Stimulated activated CD8-positive, alpha-beta memory T cell treated with anti-CD3 and anti-CD28 coated beads, Interleukin-7, amount 100 ng/mL, for 24 hours (primary cell): ENCODE measurements at places on chromosomes 1 and 21.

DNA sequence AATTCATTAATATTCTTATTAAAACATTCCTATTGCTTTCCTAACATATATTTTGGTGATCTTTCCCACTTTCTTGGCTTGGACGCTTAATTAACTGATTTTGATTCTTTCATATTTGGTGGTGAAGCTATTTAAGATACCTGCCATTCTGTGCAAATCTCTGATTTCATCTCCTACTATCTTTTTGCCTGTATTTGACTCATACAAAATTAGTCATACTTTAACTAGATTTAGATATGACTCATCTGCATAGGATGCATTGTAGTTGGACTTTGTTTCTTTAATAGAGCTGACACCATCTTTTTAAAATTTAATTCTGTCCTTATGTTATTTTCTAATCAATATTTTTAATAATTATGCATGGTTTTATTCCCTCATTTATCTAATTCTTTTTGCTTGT is 93.8 kb upstream of the PLPPR4 start:
- DNase-seq = no peak

DNA sequence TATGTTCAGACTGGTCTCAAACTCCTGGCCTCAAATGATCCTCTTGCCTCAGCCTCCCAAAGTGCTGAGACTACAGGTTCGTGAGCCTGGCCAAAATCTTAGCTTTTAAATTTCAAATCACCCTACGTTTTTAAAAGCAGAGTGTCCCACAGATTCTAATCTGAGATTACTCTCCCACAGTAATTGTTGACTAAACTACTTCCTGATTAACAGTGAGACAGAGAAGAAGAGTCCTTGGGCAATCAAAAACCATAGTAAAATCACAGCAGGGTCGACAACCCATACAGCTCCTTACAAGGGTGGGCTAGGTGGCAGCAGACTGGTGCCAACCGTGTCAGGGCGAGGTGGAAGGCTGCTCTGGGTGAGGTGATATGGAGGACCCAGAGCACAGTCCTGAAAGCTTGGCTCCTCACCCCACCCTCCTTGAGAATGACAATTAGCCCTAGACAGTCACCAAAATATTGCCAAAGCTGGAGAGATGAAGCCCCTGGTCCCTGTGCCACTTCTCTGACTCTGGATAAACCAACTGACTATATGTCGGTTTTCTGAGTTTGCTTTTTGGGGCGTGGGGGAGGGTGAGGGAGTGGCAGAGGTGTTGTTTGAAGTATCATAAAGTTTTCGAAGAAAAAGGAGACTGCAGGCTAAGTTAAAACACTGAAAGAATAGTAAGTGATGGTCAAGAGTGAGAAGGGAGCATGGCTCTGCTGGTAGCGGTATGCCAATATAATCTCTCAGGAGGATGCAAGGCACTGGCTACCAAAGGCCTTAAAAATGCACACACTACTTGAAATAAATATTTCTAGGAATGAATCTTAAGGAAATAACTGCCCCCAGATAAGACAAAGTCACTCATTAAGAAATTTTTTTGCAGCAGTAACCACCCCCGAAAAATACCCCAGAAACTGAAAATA is 86.8 kb downstream of the SLC45A1 start:
- no peak for DNase-seq

GRCh38 chr1:79811173-79811572 is 804.6 kb upstream of the ADGRL4 start:
- DNase-seq = no peak

DNA sequence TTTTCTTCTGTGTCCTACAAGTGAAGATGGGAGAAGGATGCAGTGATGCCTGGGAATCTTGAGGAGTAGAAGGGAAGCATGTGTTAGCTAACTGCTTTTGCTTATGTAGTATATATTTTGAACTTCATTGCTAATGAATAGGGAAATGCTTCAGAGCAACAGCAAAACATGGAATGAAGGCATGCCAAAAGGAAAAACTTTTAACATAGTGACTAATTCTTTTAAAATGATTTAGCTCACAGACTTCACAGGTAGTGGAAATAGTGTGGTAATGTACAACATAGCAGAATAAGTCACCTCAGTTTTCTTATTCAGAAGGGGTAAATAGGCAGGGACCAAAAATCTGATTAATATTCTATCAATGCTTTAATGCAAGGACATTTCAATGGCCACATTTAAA is 95.5 kb downstream of the LYPLAL1 start:
- DNase-seq = no peak

DNA sequence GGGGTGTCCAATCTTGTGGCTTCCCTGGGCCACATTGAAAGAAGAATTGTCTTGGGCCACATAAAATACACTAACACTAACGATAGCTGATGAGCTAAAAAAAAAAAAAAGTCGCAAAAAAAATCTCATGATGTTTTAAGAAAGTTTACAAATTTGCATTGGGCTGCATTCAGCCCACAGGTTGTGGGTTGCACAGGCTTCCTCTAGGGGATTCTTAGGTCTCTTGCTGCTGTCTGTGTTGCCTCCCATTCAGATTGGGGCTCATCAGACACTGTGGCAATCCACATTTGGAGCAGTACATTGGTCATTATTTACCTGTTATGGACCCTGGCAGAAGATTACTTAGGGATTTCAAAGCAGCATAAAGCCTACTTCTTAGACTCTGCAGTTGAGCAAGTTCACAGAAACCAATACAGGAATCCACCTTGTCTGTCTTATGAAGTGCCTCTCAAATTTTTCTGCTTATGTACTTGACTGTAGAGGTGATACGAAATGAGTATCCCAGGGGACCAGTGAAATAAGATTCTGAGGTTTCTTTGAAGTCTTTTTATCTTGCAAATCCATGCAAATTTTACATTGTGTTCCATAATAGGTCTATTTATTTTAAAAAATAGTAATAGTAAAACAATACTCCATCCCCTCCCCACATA is 205.5 kb downstream of the RPS6KC1 start:
- no peak for DNase-seq

- no peak for DNase-seq
Observed at GRCh38 chr1:190273161-190273560, 204.5 kb downstream of the BRINP3 start.

DNA sequence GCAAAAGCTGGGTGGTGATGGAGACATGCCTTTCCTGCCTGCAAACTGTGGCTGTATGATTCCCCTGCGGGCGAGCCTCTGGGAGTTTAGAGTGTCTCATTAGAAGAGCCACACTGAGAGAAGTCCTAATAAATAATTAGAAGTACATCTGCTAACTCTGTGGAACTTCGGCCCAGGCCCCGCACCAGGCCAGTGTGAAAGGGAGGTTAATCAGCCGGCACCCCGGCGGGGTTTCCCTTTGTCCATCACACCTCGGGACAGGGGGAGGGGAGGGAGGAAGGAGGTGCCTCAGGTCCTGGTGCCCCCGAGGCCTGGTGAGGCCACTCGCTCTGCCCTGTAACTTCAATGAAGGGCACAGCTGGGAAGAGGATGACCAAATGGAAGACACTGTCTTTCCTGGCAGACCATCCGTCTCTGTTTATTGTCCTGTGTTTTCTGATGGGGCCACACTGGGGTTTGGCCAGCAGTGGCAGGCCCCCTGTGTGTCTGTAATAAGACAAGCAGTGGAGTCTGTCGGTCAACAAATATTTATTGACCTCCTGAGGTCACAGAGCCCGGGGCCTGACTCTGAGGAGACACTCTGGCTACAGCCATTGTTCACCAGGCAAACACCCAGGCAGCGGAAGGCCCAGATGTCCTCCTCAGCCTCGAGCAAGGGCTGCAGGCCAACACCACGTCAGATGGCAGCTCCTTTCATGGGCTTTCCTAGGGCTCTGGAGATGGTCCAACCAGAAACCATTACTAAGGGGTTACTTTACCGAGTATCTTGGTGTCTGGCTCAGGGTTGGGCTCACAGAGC is 267.5 kb upstream of the RAB4A start:
- no peak for DNase-seq

DNA sequence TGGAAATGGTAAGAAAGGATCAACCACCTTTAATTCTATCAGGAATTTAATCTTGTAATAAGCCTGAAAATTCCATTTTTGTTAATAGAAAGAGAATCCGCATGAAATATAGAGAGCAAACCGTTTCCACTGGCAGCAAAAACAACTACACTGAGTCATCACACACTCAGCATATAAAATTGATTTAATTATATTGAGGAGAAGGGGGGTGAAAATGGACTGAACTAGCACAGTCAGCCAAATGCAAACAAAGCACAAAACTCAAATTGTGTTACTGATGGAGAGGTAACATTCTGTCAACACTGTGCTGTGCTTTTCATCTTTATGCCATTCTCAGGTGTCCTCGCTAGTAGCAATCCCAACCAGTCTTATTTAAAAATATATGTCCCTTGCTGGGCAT is 1583.9 kb downstream of the MRPL39 start:
- DNase-seq = no peak

DNA sequence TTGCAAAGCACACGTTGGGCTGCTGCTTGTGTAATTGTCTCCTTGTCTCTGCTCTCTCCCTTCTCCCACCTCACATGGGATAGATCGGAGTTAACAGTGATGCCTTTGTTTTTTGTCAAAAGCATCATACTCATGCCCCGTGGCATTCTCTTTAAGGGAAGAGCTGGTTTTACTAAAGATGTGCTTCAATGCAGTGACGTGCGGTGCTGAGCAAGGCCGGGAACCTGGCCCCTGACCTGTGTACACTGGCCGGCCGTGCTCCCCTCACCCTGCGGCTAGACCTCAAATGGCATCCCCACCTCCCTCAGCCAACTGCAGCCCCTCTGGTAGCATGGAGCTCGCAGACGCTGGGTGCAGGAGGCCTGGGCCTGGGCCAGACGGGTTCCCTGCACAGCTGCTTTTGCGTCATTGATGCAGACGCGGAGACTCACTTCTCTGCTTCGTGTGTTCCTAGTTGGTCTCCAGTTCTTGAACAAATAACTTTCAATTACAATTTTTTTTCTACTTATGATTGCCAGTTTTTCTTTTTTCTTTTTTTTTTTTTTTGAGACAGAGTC is 19.9 kb downstream of the AGPAT3 start:
- DNase-seq = no peak

DNA sequence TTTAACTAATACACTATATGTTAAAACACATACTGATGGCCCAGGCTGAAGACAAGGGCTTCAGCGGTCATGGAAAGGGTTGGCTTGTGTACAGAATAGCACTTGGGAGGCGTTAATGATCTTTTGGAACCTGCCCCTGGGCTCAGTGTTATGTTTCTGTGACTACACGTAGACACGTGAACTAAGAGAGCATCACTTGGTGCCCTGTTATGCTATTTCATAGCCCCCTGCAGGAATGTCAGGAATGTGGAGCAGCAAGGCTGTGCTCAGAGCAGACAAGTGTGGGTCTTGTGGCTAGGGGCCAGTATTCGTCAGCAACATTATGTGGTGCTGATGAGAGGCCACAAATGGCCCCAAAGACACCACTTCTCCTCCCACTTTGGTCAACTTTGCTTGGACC is 132.4 kb downstream of the MAP3K21 start:
- DNase-seq = no peak

DNA sequence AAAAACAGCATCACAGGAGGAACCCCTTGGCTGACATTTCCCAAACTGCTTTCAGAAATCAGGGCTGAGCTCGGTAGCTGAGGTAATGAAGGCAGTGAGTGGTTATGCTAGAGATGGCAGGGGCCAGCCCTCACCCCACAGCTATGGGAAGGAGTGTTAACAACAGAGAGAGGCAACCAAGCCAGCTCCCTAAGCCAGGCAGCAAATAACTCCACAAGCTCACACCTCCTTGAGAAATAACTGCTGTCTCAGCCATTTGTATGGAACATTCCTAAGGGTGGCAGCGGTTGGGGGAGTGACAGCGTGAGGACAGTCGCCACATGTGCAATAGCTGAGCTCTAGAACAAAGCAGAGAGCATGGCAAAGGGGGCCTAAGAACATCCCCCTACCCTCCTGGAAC is 42.6 kb downstream of the LMX1A start:
- DNase-seq = no peak

DNA sequence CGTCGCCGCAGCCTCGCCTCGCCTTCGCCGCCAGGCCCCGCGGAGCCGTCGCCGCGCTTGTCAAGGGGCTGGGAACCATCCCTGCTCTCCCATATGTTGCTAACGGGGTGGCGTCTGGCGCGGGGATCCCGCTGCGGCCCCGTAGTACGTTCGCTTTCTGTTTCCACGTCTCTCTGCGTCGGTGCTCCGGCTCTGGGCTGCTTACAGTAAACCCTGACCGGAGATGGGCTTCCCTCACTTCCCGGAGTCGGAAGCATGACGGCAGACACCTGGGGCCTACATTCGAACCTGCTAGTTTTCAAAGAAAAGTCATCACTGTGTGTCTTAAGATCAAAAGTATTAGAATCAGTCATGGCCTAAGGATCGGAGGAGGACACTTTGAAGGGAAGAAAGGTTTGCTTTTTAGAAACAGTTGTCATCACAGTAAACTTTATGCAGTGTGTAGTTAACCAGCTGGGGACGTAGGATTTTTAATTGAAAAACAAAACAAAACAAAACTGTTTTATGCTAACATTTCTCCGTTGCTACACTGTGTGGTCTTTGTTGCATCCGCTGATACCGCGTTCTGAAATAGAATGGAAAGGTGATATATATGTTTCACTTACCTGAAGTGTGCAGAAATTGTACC is 69.0 kb downstream of the SLC35A3 start:
- DNase-seq = peak; percentile 53

GRCh38 chr21:32794644-32795079 is 23.1 kb upstream of the PAXBP1 start:
- DNase-seq = no peak

- no peak for DNase-seq
Observed at GRCh38 chr1:82991569-82991968, 1007.4 kb downstream of the TTLL7 start.
